NCI-H1417 (cell line): ENCODE measurements at places on chromosomes 7 and 10.

DNA sequence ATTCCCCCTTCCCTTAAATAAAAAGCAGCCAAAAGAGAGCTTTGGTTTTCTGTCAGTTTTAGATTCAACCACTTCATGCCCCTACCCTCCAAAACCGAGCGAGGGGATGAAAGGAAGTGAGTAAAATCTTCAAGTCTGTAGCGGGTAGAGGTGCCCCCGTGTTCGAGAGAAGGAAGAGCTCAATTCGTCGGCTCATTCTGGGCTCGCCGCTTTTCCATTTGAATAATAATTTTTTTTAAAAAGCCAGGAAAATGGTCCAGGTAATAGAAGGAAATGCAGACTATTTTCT, 436.2 kb upstream of the GALNT17 start:
- DNase-seq = peak; percentile 34

GRCh38 chr10:14876764-14877163, 1.9 kb upstream of the SUV39H2 start:
- DNase-seq = no peak

DNA sequence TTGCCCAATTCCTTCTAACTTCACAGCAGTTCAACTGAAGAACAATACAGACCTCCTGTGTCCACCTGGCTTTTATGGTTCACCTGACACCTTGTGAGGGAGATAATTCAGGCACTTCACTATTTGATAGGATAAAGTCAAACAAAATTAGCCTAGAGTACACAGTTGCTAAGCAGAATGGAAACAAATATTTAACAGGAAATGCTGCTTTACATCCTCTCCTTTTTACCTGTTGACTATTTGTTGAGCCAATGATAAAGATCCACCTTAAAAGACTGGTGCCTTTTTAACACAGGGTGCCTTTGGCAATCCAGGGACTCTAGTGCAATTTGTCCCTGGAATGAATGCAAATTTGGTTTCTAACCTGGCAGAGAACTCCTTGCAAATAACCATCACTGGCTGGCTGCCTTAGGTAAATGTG, 39.8 kb downstream of the ITPRID1 start:
- peak; percentile 87 for DNase-seq

GRCh38 chr7:87426160-87426559, 49.3 kb downstream of the ABCB4 start:
- no peak for DNase-seq

- no peak for DNase-seq
These were observed 31.0 kb downstream of the NUP42 start for GRCh38 chr7:23212841-23213240.

- no peak for DNase-seq
These were observed 3.1 kb downstream of the STRA8 start for GRCh38 chr7:135236727-135237126.

DNA sequence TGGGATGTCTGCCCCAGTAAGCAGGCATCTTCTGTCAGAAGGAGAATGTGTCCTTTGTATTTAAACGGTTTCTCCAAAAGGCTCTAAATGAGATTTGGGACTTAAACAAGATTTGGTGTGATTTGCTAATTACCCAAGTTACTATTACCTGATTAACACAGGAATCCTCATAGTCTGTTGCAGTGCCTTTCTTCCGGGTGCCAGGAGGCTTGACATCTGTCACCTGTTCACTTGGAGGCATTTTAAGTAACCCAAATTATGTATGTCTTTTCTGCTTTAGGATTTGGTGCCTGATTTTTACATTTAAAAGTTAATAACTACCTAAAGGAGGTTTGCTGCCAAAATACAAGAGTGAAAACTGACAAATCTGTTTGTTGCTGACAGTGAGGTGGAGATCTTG, 587.9 kb upstream of the GALNT17 start:
- DNase-seq = no peak

- DNase-seq = no peak
These were observed 106.3 kb downstream of the ATXN7L1 start for GRCh38 chr7:105769901-105770628.

- no peak for DNase-seq
These were observed 1.2 kb upstream of the MYPN start for GRCh38 chr10:68108051-68108450.

DNA sequence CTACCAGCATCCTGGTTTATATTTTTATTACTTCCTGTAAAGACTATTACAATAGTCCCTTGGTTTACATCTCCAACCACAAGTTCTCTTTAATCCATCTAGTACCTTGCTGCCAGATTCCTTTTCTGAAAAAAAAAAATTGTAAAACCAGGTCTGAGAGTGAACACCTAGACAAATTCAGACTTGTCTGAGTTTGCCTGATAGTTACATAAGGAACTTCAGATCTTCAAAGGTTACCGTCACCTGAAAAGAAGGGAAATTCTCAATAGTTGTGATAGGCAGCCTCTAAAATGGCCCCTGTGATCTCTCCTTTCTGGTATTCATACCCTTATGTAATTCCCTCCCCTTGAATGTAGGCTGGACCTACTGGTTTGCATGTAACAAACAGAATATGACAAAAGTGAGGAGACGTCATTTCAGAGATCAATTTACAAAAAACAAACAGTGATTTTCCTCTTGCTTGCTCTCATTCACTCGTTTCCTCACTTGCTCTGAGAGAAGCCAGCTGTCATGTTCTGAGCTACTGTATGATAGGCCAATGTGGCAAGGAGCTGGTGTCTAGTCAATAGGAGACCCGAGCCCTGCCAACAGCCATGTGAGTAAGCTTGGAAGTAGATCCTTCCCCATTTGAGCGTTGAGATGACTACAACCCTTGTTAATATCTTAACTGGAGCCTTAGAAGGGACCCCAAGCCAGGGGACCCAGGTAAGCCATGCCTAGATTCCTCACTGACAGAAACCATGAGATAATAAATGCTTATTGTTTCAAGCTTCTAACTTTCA, 110.9 kb upstream of the LSM8 start:
- peak; percentile 16 for DNase-seq

DNA sequence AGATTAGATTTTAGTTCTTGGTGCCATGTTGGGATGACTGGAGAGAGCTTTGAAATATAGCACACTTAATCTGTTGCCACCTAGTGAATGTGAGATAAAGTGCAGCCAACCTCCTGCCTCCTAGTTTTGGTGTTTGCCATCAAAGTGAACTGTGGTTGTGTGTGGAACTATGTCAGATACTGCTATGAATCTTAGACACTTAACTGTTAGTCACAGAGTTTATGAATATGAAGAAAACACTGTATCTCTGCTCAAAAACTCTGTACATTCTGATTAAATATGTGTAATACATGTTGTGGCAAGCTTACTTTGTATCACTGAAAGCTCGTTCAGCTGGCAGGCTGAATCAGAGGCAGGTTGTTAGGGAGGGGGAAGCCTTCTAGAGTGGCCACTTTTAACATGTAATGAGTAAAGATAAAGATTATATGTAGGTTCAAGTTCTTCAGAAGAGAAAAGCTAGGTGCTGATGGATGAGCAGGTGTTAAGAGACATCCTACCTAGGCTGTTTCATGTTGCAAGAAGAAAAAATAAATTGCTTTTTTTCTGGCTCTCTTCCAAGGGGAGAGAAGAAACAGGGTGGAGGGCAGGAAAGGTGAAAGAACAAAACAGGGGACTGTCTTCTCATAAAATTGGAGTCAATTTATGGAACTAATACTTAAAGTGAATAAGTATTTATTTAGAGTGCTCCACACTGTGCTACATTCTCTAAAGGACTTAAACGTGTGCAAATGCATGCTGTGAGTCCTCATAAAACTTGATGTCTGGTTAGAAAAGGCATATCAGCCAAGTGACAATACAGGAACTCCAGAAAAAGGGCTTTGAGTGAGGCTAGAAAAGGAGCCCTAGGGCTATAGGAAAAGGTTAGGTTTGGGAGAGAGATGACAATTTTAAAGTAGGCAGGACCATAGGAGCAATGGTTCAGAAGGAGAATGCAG, 14.1 kb upstream of the LAMB1 start:
- DNase-seq = peak; percentile 70

GRCh38 chr7:139853506-139854123, 24.6 kb downstream of the TBXAS1 start:
- DNase-seq = no peak

GRCh38 chr7:101537205-101537604, 91.9 kb downstream of the MYL10 start:
- no peak for DNase-seq

DNA sequence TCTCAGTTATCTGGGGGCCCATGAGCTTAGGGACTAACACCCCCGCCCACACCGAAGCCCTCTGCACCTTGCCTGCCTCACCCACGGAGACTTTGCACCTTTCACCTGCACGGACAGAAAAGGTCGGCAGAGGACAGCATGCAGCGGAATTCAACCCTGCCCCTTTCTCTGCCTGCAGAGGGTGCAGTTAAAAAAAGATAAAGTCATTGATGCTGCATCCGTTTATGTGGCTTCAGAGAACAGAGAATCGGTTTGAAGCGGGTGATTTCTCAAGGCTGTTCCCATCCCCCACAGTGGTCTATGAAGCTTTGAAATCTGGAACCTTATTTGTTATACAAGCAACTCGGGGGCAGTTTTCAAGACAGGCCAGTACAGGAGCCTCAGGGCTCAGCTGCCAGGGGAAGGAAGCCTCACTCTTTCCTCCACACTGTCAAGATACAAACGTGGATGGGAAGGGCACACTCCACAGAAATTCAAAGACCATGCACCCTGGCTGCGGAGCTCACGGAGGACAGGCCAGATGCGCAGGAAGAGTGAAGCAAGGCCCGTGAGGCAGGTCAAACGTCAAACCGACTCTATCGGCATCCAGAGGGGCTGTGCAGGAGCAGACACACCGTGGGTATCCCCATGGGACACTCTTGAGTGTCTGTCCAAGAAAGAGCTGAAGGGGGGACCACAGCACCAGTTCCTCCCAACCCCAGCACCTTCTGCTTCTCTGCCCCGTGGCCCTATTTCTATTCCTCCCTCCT, 66.3 kb downstream of the INSIG1 start:
- no peak for DNase-seq

DNA sequence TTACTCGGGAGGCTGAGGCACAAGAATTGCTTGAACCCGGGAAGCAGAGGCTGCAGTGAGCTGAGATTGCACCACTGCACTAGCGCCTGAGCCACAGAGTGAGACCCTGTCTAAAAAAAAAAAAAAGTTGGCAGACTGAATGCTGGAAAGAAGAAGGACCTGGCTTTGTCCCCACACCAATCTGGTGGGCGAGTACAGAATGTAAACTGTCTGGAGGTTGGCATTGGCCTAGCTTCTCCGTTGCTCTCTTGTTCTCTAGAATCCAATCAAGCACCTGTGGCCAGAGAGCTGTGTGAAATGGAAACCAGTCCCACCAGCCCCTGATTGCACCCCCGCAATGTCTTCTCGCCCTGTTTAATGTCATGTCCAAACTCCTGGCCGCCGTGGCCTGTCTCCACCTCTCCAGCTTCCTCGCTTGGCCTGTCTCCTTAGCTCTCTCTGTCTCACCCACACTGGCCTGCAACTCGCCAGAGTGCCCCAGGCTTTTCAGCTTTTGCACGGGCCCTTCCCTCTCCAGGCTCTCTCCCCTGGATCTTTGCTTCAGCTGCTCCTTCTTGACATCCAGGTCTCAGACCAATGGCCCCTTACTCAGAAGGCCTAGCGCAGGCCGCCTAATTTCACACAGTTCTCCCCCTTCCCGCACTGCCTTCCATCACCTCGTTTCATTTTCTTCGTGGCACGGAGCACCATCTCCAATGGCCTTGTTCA, 670 bp upstream of the AGK start:
- DNase-seq = no peak

DNA sequence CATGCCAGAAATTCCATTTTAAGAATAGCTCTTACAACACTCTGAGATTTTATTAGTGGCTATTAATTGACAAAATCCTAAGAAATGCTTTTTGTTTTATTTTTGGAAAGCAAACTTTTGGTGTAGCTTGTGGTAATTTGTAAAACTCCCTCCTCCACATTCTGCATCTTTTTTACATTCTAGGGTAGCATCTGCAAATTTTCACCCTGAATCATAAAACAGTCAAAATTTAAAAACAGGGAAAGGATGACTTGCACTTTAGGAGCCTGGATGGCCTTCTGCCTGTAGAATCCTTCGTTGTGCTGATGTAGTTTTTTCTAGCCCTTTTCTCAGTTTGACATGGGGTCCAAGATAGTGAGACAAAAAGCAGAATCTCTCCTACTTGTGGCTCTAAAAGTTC, 316.1 kb downstream of the ADRA2A start:
- DNase-seq = no peak

DNA sequence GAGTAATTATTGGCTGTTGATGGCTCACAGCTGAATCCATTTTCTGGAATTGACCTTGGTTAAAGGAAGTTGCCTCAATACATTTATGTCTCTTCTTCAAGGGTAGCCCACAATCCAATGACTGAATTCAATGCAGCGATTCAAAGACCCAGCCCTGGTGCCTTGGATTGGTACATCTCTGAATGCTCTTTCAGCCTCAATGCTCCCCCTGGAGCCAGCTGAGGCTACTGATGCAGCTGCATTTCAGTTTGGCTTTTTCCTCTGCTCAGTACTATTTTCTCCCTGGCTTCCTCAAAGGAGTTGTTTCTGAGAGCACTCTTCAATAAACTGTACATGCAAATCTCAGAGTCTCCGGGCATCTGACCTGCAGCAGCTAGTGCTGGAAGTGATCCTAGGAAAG, 633 bp upstream of the EBLN1 start:
- peak; percentile 32 for DNase-seq

DNA sequence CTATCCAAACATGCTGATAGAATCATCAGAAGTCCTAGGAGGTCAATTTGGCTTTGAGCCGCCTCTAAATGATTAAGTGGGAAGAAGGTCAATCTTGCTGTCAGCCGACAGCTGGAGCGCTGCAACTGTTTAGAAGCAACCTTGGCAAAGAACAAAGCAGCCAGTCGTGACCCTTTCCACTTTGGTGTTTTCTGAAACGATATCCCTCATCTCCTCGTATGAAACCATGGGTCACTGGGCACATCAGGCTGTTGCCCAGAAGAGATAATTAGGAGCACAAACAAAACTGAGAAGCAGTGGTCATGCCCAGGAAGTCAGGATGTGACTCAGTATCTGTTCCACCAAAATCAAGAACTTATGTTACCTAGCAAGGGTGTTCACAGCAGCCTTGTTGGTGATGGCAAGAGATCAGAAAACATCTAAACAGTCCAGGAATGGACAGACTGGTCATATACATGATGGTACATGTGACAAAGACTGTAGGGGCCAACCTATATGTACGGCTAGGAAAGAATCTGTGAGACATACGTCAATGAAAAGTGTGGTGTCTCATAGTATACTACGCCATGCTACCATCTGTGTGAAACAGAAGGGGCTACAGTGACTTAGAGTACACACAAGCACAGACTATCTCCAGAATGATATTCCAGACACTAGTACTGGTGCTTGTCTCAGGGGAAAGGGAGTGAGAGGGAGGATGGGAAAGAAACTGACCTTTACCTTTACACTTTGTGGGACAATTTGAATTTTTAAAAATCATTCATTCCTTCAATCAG, 22.4 kb downstream of the STN1 start:
- no peak for DNase-seq

DNA sequence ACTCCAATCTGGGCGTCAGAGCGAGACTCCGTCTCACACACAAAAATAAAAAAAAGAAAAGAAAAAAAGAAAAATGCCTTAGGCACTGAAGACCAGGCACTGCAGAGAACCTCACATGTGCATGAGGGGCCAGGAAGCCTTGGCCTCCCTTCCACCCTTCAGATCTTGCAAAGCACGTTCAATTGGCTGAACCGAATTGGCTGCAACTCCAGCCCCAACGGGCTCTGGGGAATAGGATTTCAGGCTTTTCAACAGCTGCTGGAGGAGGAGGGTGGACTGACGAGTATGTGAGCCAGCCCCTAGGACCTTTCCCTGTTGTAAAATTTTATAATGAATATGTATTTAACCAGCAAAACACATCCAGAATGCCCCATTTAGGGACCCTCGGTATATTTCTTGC, 16.7 kb downstream of the TMEM120A start:
- no peak for DNase-seq
